Tibial nerve (tissue), 4 donors: ENCODE measurements at places on chromosomes 5 and 9. TPM values are rescaled to one million over a fixed set of nuclear protein-coding genes. Genes with fewer than 3 reads are reported as not detected.

- no peaks in the 10 kb centered on the region for H3K27me3 ChIP-seq
- DNase-seq: no peak
- H3K36me3 ChIP-seq: no peaks in the 10 kb centered on the region
- H3K27ac ChIP-seq: no peak overlapping the region
- H3K4me3 ChIP-seq: peak overlapping the region; percentile 58
Measured at GRCh38 chr5:135488727-135489465, 36.7 kb upstream of the TIFAB start.

DNA sequence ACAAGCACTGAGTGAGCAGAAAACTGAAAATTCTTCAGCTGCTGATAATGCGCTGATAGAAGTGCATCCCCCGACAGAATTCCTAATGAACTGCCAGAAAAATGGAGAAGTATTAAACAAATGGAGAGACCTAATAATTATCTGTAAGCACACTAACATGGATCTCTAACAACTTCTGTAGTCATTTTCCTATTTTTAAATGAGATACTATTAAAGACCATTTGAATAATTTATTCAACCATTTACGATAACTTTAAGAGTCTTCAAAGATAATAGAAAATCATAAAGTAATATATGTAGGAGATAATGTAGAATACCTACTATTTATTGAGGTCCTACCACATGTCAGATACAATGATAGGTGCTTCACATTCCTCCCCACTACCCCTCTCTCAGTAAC, 72.9 kb downstream of the EFNA5 start:
- no peak overlapping the region for H3K27ac ChIP-seq
- no peaks in the 10 kb centered on the region for H3K4me1 ChIP-seq
- no peaks in the 10 kb centered on the region for H3K27me3 ChIP-seq
- H3K4me3 ChIP-seq: no peak overlapping the region
- no peak for DNase-seq

- H3K4me3 ChIP-seq: no peak overlapping the region
- H3K27ac ChIP-seq: no peak overlapping the region
- H3K4me1 ChIP-seq: no peaks in the 10 kb centered on the region
- H3K36me3 ChIP-seq: no peaks in the 10 kb centered on the region
- no peak for DNase-seq
Measured at GRCh38 chr5:160835818-160836528, 16.0 kb downstream of the ATP10B start.

DNA sequence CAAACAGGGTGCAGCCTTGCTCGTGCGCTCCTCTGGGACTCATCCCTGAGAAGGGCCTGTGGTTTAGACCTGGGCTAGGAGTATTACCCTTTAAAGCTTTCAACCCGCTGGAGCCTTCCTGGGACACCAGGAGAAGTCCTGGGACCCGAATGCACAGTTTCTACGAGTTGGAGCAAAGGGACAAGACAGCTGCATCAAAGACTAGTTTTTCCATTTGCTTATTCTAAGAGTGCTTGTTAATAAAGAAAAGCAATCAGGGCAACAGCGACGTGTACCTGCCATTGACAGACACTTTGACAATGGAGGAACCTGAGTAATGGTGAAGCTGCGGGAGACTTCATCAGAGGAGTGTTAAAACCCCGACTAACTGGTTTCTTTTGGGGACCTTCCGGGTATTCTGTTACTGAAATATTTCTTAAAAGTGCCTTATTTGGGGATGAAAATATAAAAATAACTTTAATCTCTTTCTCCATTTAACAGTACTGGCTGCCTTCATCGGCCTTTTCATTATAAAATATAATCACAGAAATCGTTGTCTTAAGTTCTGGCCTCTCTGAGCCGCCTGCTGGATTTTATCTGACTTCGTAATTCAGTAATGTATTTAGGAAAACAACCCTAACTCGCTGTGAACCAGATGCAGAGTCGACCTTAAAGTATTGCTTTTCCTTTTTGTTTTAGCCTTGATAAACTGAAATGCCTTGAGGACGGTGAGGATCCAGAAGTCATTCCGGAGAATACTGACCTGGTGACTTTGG, 732 bp downstream of the SNAPC3 start:
- H3K4me1 ChIP-seq: peaks cover 45% of the 10 kb centered on the region
- no peaks in the 10 kb centered on the region for H3K27me3 ChIP-seq
- H3K36me3 ChIP-seq: no peaks in the 10 kb centered on the region
- H3K27ac ChIP-seq: peak overlapping the region; percentile 85
- peak overlapping the region; percentile 95 for H3K4me3 ChIP-seq

GRCh38 chr5:78636682-78637081, 11.9 kb downstream of the LHFPL2 start:
- H3K4me1 ChIP-seq: peaks cover 67% of the 10 kb centered on the region
- no peak overlapping the region for H3K4me3 ChIP-seq
- no peaks in the 10 kb centered on the region for H3K36me3 ChIP-seq
- H3K27me3 ChIP-seq: no peaks in the 10 kb centered on the region
- no peak for DNase-seq
- H3K27ac ChIP-seq: no peak overlapping the region

DNA sequence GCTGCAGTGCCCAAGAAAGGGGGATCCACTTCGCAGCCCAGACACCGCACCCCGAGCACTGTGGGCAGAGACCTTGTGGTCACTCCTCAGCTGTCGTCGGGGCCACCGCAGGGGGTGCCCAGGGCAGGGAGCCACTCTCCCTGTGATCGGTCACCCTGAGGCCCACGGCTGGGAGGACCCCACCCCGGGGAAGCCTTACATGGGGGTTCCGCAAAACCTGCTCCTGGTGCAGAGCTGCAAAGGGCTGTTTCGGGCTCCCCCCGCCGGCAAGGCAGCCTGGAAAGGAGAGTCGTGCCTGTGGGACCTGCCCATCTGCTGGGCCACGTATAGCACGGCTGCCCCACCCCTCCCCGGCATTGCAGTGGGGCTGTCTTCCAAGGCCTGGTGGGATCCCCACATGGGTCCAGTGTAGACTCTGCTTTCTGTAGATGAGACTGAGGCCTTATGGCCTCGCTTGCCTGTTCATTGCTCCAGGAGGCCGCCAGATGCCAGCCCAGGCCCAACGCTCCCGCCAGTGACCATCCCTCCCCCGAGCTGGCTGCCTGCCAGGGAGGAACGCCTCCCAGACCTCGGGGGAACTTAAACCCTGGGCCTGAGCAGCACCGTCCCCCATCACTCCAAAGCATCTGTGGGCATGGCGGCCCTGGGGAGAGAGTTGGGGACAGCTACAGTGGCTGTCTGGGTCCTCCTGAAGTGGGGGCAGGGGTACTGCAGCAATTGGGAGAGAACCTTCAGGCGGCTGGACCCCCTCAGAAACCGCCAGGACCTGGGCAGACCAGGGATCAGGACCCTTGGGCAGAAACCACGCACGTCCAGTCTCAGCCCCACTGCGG, 1.6 kb upstream of the DNLZ start:
- H3K4me1 ChIP-seq: peaks cover 24% of the 10 kb centered on the region
- H3K27me3 ChIP-seq: no peaks in the 10 kb centered on the region
- H3K36me3 ChIP-seq: no peaks in the 10 kb centered on the region

GRCh38 chr5:142307146-142307890, 17.5 kb downstream of the SPRY4 start:
- no peaks in the 10 kb centered on the region for H3K4me1 ChIP-seq
- no peak for DNase-seq
- H3K27ac ChIP-seq: no peak overlapping the region
- H3K4me3 ChIP-seq: no peak overlapping the region
- no peaks in the 10 kb centered on the region for H3K27me3 ChIP-seq

DNA sequence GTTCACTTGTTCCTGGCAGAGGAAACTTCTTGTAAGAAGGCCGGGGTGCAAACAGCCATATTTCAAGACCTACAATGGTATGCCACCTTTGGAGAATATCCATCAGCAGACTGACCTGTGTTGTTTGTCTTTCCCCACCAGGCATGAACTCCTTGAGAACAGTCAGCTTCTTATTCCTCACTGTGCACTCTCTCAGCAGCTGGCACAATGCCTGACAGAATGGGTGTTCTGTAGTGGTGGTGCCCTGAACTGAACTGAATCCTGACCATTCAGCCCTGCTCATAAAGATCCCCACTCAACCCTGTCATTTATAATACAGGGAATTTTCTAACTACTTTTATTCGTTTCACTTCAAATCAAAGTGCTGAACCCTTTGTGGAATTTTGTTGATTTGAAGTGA, 206.9 kb downstream of the COX7C start:
- no peak overlapping the region for H3K4me3 ChIP-seq
- H3K36me3 ChIP-seq: no peaks in the 10 kb centered on the region
- H3K4me1 ChIP-seq: no peaks in the 10 kb centered on the region
- H3K27ac ChIP-seq: no peak overlapping the region
- DNase-seq: no peak

DNA sequence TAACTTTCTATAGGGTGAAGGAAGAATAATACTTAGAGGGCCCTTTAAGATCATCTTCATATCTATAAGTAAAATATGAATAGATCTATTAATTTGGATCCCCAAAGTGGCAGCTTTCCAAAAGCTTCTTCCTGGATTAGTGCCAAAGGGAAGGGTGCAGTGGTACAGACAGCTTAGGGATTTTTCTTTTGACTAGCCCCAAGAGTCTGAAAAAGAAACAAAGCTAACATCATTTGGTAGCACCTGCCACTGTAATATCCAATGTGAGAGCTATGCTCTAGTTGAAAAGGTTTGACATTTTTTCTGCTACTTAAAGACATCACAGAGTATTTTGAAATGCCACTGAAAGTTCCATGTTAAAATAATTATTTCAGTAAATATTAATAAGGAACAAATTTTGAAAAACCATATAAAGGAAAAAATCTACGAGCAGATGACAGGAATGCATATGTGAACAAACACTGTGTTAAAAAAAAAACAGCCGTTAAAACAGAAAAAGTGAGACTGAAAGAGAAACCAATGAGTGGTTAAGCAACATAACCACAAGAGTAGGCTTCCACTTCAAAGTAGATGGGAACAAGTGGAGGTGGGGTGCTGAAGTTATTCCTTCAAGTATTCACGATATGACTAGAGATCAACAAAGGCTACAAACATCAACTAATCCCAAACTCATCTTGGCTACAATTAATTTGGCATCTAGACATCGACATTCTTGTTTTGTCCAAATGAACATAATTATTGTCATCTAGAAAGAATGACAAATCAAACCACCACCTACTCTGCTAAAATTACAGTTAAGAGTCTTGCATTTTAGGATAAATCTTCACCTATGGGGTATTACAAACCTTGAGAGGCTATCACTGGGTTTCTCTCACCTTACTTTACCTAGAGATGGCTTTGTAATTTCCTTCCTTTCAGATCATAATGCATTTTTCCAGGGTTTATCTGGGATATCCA, 137.5 kb downstream of the CPLANE1 start:
- DNase-seq: no peak
- no peak overlapping the region for H3K27ac ChIP-seq

The MRPS30 gene
- 63.3 TPM for total RNA-seq
